ENCODE measurements at places on chromosomes 7 and 10.

- no peak for DNase-seq
These were observed 8.5 kb downstream of the LRRC18 start for GRCh38 chr10:48931188-48931587.

- no peak for DNase-seq
These were observed 332.8 kb downstream of the PLXNA4 start for GRCh38 chr7:132243463-132243862.

- DNase-seq: no peak
These were observed 92.7 kb upstream of the DDC start for GRCh38 chr7:50657912-50658311.

DNA sequence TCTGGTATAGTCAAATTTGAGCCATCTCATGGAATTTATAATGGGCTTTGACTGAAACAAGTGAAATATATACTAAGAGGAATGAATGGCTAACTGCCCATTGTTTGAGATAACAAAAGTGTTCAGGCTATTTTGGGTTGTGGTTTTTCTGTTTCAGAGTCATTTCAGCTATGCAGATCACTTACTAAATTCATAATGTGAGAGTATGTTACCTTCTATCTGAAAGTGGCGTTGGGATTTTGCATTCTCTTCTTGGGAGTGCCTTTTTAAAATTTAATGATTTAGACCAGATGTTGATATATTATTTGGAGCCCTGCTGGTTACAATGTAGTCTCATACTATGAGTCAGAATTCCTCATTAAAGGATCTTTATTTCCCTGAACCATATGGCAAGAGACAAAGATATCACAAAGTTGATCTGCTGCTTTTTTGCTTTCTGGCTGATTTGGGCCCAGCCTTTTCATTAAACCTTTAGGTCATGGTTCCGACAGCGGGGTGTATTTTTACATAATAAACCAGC lies 10.4 kb downstream of the VCL start:
- no peak for DNase-seq

- DNase-seq: no peak
These were observed 46.8 kb downstream of the EXOC4 start for GRCh38 chr7:133299676-133300075.

GRCh38 chr7:102982235-102982634 lies 69.4 kb downstream of the LRRC17 start:
- DNase-seq: no peak

- no peak for DNase-seq
These were observed 27.5 kb upstream of the EZH2 start for GRCh38 chr7:148911626-148912025.

DNA sequence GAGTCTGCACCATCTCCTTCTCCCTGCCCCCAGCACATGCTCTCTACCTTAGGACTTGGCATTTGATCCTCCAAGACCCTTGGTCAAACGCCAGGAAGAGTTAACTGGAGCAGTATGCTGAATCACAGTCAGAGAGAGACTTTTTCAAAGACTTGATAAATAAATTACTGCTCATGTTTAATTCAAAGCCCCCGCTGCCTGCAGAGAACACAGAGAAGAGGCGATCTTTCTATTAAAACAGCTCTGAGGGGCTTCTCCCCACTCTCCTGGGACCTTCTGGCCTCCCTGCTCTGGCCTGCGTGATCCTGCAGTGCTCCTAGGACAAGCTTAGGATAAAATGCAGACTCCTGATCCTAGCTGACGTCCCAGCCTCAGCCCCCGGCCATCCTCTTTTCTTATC lies 47.8 kb downstream of the NPTX2 start:
- no peak for DNase-seq

DNA sequence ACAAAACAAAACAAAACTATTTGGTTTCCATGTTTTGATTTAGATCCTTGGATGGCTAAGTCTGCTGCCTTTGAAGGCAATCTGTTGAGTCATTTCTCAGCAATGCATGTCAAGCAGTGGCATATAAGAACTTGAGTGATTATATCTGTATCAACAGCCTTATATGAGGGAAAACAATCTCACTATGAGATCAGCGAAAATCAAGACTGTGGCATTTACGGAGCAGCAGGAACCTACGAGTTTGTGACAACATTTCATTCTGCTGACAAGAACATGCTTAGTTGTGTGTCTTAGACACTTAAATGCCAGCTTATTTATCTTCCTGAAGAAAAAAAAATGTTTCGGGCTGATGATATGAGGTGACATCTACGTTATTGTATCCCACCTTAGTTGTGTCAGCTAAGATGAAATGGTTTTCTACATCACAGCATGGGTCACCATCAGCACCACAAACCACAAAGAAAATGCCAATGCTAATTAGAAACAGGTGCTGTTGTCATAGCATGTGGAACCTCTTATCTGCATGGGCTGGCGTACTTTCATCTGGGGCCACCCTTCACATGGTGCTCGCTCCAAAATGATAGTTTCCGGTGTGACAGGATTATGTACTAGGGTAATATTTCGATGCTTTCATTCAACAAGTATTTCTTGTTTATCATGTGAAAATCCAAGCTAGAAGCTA lies 1085.5 kb downstream of the SORCS1 start:
- no peak for DNase-seq

DNA sequence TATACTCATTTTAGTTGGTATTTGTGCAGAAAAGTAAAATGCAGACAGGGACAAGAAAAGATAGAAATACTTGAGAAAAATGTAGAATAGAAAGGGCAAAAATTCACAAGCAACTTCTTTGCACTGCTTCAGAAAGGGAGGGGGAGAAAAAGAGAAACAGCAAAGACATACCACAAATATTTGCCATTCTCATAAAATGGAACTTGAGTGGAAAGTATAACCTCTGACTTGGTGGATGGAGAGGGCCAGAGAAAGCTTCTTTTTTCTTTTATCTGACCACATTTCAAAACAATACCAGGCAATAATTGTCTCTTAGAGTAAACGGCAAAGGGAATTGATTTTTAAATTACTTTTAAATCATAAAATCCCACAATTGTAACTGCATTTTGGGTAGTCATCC lies 35.8 kb upstream of the TRUB1 start:
- no peak for DNase-seq

- no peak for DNase-seq
These were observed 175.3 kb downstream of the DIP2C start for GRCh38 chr10:514137-514671.

GRCh38 chr7:78130446-78131215 lies 332.1 kb downstream of the PHTF2 start:
- no peak for DNase-seq
